ENCODE measurements at places on chromosomes 7 and 10.

GRCh38 chr10:31739146-31739545 is 189.5 kb downstream of the ARHGAP12 start:
- no peak for DNase-seq

DNA sequence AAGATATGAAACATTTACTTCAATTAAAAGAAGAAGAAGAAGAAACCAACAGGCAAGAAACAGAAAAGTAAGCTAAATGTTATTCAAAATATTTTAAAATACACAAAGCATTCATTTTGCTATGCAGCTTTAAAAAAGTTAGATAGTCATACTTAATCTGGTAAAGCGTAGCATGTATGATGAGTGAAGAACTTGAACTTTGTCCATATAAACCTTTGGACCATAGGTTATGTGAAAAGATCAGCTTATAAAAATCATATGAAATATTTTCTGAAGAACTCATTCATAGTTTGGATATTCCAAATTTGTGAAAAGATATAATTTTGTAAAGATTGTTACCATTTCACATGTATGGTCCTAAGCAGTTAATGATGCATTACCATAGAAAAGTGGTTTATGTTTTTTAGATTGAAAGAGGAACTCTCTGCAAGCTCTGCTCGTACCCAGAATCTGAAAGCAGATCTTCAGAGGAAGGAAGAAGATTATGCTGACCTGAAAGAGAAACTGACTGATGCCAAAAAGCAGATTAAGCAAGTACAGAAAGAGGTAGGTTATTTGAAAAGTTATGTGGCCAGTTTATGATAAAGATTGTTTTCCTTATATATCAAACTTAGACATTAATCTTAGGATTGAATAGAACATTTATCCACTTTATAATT is 37.3 kb downstream of the KIF20B start:
- DNase-seq = no peak

- DNase-seq = no peak
These were observed 41.9 kb downstream of the PRSS2 start for GRCh38 chr7:142812437-142813215.

DNA sequence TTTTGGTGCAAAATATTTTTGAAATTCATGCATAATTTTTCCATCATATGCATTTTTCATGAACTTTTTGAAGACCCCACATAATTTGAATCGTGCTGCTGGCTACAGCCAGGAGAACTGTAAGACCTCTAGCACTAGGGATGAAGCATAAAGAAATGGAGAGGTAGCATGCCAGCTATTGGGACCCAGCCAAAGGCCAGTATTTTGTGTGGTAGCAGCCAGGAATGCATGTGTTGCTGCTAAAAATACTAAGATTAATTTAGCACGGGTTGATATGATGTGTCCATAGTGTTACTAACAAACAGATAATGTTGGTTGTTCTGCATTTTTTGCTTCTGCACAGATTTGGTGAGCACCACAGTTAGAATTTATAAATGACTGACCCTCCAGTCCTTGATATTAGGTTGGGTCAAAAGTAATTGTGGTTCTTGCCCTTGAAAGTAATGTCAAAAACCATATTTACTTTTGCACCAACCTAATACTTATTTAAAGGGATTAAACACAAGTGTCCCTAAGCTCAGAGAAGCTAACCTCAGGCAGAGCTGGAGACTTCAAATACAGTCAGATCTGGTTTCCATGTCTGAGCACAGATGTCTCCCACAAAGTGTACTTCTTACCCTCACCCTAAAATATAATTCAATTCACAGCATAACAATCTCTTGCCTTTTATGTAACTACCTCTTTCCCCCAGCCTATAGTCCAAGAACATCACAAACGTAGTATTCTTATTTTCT is 54.1 kb upstream of the NPSR1 start:
- no peak for DNase-seq

GRCh38 chr10:62818426-62819011 is 2.4 kb upstream of the EGR2 start:
- no peak for DNase-seq

DNA sequence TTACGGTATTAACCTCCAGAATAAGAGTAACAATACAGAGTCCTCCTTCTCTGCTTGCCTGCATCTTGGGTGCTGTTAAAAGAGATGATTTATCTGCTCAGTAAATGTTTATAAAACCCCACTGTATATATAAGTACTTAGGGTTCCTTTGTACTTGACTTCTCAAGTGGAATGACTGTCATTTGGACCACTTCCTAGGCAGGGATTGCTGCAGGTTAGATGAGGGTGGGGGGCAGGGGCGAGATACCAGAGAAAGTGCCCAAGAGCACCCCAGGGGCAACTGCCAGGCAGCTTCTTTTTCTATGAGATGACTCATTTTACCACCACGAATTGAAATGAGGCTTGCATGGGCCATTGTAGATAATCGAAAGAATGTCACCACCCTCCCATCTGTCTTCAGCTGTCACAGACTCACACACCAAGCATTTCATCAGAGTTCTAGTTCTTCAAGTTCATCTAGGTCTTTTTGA is 421.9 kb upstream of the GALNT17 start:
- DNase-seq = no peak

- DNase-seq = no peak
These were observed 675.2 kb downstream of the LRMDA start for GRCh38 chr10:76106611-76107010.

DNA sequence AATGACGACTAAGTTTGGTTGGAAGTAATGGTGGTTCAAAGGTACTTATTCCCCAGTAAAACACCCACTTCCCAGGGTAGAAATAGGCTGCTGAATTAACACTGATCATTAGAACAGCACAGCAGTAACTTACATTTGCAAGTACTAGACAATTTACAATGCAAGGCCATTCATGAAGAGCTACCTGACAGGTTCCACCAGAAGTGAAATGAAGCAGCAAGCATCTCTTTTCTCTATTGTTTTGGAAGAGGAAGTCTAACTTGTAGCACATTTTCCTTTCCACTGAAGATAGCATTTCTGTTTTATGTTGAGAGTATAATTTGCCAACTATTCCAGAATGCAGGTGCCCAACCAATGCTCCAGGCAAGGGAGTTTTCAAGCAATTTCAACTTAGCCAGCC is 145.9 kb downstream of the CREB5 start:
- DNase-seq = no peak

DNA sequence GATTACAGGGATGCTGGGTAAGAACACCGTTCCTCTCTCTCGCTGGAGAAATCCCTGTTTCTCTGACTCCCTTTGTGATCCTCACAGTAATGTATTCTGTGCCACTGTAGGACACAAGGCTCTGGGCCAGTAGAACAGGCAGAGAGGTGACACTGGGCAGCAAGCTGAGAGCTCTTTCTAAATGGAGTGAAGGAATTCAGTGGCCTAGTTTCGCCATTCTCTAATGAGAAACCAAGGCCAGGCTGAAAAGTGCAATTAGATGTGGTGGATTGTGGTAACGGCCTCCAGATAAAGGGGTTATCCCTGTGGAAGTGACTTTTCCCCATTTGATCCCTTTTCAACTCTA is 12.8 kb downstream of the KCTD7 start:
- no peak for DNase-seq

GRCh38 chr7:100568896-100569844 is 4.5 kb downstream of the SAP25 start:
- DNase-seq = peak; percentile 65

Data from hypothalamus (tissue), 51 donors.